Anterior cingulate cortex (tissue), 58 donors: ENCODE measurements at places on chromosomes 12 and 14.

DNA sequence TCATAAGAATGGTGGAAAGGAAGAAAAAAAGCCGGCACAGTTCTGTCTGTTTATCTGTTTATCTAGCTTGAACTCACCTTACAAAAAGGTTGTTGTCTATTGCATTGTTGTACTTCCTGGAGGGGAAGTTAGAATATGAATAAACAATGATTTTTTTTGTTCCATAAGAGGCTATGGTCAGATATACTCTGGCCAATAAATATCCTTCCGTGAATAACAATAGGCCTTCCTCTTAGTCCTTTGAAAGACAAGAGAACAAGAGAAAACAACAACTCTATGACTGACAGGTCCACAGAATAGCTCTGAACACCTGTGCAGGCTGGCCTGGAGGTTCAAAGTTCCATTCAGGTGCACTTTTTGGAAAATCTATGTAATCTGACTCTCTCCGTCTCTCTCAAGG is 192.8 kb upstream of the KRR1 start:
- DNase-seq = no peak

GRCh38 chr14:42174357-42174756 is 567.7 kb downstream of the LRFN5 start:
- DNase-seq = no peak

- no peak for DNase-seq
These were observed 3.6 kb upstream of the BRMS1L start for GRCh38 chr14:35822501-35822900.

- no peak for DNase-seq
These were observed 20.6 kb downstream of the SLC35F4 start for GRCh38 chr14:57845316-57845715.

GRCh38 chr12:93184672-93185368 is 192.9 kb upstream of the NUDT4 start:
- DNase-seq = no peak

DNA sequence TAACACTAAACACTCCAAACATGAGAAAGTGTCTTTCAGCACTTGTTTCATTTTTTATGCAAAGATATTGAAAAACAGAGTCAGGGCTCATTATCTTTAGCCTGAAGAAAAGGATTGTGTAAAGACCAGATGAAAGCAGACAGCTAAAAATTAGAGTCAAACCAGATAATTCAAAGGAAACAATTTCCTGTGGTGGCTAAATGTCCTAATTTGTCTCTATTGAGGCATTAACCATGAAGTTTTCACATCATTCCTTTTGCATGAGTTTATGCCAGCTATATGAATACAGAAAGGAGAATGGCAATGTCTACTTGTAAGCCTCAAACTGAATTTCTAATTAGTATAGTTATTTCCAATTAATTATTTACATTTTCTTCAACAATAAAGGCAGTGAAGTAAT is 338.5 kb downstream of the FSCB start:
- DNase-seq = no peak

DNA sequence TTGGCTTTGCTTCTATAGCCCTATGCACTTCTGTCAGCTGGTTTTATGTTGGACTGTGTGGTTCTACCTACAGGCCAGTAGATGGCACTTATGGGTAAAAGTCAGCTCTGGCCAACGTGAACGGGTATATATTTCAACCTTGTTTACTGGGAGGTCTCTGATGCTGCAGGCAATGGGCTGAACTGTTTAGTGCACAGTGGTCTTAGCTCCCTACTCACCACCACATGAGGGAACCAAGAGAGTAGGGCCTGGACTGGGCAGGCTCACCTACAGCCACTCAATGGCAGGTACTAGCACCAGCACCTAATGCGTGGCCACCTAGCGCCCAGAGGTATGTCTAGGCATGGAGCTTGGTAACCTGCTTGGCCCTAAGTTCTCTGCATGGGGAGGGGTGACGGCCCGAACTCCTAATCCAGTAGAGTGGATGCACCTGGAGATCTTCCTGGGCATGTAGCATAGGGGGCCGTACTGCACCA is 481.8 kb downstream of the TMEM117 start:
- DNase-seq = no peak

DNA sequence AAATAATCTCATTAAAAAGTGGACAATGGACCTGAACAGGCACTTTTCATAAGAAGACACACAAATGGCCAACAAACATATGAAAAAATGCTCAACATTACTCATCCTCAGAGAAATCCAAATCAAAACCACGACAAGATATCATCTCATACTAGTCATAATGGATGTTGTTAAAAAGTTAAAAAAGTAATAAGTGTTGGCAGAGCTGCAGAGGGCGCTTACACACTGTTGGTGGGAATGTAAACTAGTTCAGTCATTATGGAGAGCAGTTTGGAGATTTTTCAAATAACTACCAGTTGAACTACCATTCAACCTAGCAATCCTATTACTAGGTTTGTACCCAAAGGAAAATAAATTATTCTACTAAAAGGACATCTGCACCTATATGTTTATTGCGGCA is 47.2 kb downstream of the FOXG1 start:
- no peak for DNase-seq

DNA sequence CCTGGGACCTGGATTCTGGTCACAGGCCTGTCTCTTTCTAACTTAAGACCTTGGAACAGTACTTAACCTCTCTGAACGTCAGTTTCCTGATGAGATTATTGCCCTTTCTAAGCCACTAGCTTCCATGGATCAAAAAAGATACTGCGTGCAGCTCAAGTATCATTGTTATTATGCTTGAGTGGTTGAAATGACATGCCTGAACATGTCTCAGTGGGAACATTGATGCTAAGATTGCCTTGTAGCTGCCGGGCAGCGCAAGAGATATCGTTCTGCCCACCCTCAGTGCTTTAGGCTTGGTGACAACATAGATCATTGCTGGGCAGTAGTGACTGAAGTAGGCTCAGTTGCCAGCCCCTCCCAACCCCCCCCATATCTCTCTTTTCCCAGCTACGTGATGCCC is 131.9 kb downstream of the SMOC1 start:
- DNase-seq = no peak

DNA sequence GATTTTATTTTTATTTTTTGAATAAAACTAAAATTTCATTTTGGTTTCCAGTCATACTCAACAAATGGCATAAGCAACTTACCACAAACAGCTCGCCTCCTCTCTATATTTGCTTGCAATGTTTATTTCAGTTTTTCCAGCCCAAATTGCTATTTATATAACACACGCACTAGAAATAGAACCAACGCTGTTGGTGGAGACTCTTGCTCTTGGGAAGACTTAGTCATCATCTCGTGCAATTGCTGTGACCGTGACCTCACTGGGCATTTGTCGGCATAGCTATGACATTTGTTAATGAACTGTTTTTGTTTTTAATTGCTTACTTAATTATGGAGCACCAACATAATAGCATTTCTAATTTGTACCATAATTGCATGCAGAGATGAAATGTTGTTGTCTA is 153.1 kb upstream of the OTX2 start:
- no peak for DNase-seq

DNA sequence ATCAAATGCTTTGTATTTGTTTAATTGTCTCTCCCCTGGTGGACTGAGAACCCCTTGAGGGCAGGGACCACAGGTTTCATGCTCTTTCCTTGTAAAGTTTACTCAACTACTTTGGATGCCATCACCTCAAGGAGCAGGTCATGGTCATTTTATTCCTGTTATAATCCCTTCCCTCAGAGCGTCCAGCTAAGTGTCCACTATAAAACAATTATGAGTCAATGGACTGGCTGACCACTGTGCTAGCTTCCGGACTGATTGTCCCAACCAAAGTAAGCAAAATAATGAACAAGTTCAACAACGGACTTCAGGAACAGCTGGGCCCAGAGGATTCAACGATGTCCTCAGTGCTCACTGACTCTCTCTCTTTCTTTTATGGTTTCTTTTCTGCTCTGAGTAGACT is 18.2 kb downstream of the AK7 start:
- no peak for DNase-seq

DNA sequence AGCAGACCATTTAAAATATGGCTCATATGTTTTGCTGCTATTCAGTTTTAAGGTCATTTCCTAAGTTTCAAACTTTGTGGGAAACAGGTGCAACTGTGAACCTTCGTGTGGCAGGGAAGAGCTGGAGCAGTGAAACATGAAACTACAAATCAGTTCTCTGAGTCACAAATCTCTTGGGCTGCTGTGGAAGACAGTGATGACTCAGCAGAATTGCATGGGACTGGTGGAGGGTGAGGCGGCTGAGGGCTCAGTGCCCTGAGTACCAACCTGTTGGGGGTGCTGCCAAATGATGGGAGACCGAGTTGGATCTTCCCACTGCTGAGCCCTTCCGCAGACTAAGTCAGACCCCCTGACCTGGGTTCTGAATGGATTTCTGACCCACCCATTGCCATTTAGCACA is 8.4 kb upstream of the CALM1 start:
- no peak for DNase-seq

- no peak for DNase-seq
These were observed 1.3 kb downstream of the PIWIL1 start for GRCh38 chr12:130338794-130339601.

DNA sequence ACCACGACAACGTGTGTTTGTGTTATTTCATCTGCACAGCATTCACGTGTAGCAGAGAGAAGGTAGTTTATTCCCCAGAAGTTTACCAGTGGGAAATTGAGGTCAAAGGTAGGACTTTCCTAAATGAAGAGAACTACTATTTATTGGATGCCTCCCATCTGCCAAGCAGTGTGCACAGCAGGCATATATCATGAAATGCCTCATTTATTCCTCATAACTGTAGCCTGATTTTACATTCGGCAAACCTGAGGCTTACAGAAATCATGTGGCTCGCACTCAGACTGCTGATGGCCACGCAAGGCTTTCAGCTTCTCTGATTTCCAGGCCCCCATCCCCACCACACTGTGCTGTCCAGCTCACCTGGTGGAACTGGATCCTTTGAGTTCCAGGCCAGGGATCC is 33.5 kb downstream of the NTF3 start:
- DNase-seq = no peak

GRCh38 chr14:105525861-105526775 is at the start of gene TMEM121:
Gene TMEM121 (plus strand): TSS chr14:105526583. CDS start chr14:105528835, 2,252 bp downstream.
- DNase-seq = peak; percentile 25

GRCh38 chr12:41612892-41613557 is 424.9 kb downstream of the PDZRN4 start:
- DNase-seq = no peak

- DNase-seq = no peak
These were observed 12.7 kb downstream of the BMAL2 start for GRCh38 chr12:27345376-27345775.

DNA sequence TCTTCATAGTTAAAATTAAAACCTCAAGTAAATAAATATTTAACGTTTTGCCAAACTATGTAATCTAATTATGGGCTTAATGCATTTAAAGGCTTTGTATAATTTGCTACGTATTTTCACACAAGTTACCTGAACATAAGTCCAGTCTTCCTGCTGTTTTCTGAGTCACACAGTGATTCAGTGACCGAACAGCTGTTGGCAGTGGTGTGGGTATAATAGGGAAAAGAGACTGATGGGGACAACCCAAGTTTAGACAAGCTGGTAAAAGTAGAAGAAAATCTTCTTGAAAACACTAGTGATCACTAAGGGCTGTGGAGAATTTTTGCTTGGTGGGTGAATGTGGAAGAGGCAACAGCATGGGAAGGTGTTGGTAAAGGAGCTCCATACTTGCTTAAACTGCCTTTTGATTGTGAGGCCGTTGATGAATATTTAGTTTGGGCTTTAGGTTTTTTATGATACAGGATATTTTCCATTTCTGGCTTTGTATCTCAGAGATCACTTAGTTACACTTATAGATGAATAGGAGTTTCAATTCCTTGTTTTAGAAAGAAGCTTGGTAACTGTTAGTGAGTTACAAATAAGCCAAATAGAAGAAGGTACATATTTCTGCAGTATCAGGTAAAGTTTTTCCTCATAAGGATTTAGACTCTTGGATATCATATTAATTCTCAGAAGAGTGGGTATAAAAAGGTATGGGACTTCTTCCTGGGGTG is 23.9 kb downstream of the LRRK2 start:
- DNase-seq = no peak

DNA sequence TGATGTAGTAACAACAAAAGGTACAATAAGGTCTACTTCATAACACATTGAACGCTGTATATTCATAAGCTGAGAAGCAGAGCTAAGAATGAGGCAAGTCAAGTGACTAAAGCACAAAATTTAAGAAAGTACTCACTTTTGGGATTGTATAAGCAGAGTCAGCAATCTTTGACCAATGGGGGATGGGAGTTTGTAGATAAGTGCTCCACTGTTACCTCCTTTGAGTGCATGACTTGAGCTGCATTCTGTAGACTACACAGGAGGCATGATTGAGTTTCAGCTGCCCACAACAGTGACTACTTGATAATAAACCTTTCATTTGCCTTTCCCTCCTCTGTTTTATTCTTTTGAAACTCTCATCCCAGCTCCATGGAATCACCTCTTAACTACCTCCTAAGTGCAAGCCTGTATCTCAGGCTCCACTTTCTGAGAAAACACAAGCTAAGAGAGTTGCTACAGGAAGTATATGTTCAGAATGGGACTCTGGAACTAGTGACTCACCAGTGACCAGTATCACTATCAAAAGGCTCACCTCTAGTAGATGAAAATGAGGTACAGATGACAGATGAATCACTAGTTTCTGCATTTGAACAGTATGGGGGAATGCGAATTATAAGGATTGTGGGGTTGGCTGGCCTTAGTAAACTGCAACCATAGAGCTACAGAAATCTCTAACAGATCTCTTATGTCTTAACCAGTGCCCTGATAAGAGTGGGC is 49.2 kb downstream of the SLC35F4 start:
- DNase-seq = no peak

- no peak for DNase-seq
These were observed 746 bp upstream of the DUSP16 start for GRCh38 chr12:12563290-12563928.

DNA sequence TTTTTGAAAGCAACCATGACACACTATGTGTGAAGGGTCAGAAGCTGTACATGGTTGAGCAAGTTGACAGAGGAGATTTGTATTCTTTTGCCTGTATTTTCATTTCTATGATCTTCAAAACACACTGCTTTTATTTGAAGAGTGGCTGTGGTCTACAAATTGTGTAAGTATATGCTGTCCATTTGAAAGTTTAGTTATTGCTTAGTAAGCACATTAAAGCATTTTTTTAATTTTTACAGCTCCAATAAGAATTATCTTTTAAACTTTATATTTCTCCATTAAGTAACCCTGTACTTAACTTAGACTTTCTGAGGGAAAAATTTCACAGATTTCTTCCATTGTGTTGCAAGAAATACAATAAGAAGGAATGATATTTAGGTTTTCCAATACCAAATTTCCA is 915.2 kb downstream of the SLC6A15 start:
- DNase-seq = no peak

GRCh38 chr12:125573271-125573670 is 508.0 kb downstream of the AACS start:
- no peak for DNase-seq

DNA sequence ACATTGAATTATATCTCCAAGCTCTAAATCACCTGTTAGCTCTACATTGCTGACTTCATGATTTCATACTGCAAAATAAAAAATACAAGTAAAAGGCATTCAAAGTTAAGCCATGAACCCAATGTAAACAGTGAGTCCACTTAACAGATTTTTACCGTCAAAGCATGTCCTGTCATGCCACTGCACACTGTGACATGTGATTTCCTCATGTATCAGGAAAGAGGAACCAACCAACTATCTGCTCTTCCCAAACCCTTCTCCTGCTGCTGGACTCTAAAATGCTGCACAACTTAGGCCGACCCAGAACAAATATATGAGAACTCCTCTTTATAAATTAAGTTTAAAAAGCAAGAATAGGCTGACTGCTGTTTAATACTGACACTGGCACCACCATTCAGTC is 37.5 kb downstream of the TM7SF3 start:
- DNase-seq = no peak
